ENCODE measurements at places on chromosomes 13 and 19. TPM values are rescaled to one million over a fixed set of nuclear protein-coding genes. Genes with fewer than 3 reads are reported as not detected.

TGDS gene
- 7.8 TPM for total RNA-seq

FGF21 gene
- not detected for total RNA-seq

PRKD2 gene
- total RNA-seq = 64.4 TPM

ZNF345 gene
- total RNA-seq = 3.6 TPM

- DNase-seq = no peak
Measured at GRCh38 chr13:81304121-81304659, 963.3 kb upstream of the SPRY2 start.

TPP2 gene
- total RNA-seq = 38.1 TPM

GRCh38 chr13:95146486-95146885 lies 154.8 kb downstream of the ABCC4 start:
- DNase-seq = no peak

GRCh38 chr13:109281903-109282635 lies 504.3 kb downstream of the IRS2 start:
- no peak for DNase-seq

SIGLECL1 gene
- total RNA-seq = not detected

IGFL2 gene
- not detected for total RNA-seq

UTP14C gene
- 19.9 TPM for total RNA-seq

DNA sequence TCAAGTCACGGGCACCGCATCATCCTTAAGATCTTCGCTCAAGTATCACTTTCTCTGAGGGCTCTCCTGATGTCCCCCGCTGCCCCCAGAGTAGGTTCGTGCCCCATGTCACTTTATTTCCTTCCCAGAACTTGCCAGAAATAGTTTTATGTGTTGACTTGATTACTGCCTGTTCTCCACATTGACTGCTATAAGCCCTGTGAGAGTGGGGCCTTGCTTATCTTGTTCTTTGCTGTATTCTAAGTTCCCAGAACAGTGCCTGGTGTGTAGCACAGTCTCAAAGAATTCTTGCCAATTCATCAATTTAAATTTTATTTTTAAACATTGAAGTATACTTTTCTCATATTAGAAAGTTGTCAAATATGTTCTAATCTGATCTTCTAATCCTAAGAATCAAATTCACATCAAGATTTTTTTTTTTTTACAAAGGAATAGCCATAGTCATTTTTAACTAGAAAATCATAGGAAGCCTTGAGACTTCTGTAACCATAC lies 32.1 kb upstream of the GPR183 start:
- DNase-seq = no peak

- no peak for DNase-seq
Measured at GRCh38 chr13:21436582-21436981, 22.5 kb downstream of the ZDHHC20 start.

DNA sequence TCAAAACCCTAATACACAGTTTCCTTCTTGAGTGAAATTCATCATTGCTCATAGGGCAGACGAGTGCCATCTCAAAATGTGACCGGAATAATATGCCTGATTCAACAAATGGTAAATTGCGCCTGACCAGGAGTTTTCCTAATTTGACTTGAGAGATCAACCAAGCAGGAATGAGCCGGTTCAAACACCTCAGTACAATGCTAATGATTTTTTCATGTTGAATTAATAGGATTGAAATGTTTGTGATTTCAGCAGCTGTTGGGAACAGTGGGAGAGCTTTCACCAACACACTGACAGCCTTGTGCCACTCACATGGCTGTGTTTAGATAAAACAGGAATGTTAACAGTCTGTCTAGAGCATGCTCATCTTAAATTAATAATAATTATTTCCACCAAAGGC lies 484.8 kb downstream of the PCDH9 start:
- no peak for DNase-seq
